Naive thymus-derived CD4-positive, alpha-beta T cell (primary cell): ENCODE measurements at places on chromosomes 7 and 10. TPM values are rescaled to one million over a fixed set of nuclear protein-coding genes. Genes with fewer than 3 reads are reported as not detected.

- no peak for DNase-seq
Measured at GRCh38 chr7:129886167-129886817, 66.5 kb downstream of the UBE2H start.

GRCh38 chr10:88181902-88182600 is 318.6 kb downstream of the PTEN start:
- no peak for DNase-seq

DNA sequence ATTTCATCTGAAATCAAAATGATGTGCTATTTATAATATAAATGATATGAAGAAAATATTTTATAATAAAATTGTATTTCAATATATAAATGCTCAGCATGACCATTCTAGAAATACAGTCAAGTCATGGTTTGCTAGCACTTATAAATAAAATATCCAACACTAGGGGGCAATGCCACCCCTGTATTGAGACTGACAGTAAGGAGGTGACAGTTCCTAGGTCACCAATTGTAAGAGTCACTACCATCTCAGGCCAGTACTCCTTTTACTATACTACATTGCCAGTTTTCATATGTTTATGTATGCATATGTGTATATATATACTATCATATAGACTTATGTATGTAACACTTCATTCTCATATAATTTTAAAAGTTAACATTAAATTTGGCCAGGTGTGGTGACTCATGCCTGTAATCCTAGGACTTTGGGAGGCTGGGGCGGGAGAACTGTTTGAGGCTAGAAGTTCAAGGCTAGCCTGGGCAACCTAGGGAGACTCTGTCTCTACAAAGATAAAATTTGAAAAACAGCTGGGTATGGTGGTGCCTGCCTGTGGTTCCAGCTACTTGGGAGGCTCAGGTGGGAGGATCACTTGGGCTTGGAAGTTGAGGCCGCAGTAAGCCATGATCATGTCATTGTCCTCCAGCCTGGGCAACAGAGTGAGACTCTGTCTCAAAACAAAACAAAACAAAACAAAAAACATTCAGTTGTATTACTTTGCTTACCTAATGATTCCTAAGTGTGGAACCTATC is 2.4 kb upstream of the CNOT4 start:
- peak; percentile 50 for DNase-seq

Gene TMEM178B
- total RNA-seq, result not detected

GRCh38 chr10:16799621-16800020 is 17.6 kb downstream of the RSU1 start:
- no peak for DNase-seq

GRCh38 chr7:36506130-36506798 is 116.6 kb downstream of the ANLN start:
- no peak for DNase-seq

DNA sequence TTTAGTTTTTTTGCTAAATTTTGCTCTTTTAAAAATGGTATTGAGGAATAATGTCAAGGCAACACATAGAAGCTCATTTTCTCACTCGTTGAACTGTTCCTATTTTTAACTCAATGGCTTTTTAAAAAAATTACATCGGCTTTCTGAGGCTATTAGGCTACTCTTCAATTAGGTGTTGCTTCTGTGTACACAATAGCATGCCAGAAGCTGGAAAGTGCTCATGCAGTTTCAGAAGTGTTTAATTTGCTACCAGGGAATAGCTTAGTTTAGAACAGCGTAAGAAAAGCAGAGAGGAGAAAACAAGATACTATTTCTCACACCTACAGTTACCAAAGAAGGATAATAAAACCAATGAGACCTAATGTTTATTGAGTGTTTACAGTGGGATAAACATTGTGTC is 157.4 kb downstream of the NXPH1 start:
- no peak for DNase-seq

DNA sequence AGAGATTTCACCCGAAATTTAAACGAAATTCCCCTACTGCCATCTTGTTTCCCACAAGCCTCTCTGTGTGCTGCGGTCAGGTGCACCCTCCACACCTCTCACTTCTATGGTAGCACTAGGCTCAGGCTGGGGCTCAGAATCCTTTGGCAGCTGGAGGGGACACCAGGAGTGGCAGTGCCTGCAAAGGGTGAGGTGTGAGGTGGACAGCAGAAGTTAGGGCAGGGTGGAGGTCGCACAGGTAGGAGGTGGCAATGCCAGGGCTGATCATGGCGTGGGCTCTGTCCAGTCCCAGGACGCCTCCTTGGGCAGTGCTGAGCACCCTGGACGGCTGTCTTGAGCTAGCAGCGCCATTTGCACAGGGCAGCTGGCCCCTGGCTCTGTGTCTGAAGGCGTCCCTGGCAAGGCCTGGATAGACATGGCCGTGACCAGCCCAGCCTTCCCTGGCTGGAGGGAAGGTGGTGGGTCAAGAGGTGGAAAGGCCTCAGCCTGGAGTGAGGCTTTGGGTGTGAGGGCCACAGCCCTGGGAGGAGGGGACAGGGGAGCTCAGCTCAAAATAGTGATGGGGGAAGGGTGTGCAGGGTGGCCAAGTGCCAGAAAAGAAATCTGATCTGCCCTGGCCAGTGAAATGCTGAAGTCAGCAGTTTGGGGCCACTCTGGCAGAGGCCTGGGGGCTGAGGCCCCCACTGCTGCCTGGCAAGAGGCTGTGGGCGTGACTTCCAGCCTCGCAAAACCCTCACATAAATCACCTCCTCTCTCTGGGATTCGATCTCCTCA is 40.0 kb downstream of the ZCCHC24 start:
- DNase-seq, result no peak

GRCh38 chr10:132176623-132177500 is 9.9 kb upstream of the DPYSL4 start:
- no peak for DNase-seq

Gene NPFFR1
- total RNA-seq, result not detected

DNA sequence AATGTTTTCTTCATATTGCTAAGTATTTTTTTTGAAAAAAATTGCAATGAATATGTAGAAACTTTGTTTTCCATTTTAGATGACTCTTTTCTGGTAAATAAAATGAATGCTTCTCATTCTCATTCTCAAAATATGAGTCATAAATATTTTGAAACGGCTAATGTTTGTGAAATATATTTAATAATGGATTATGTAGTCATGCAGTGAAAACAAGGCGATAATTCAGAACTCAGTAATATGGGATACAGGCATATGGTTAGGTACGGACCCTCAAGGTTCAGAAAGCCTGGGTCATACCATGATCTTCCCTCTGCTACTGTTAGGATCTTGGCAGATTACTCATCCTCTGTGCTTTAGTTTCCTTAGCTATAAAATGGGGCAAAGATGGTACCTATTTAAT is 46.2 kb upstream of the SLC39A12 start:
- no peak for DNase-seq

GRCh38 chr7:457814-458510 is 61.7 kb downstream of the PDGFA start:
- DNase-seq, result no peak

- no peak for DNase-seq
Measured at GRCh38 chr10:102311025-102311420, 65.7 kb downstream of the GBF1 start.

Gene WBP1L
- total RNA-seq, result 37.9 TPM

- DNase-seq, result peak; percentile 77
Measured at GRCh38 chr7:143380646-143381426, at the start of gene ZYX. Gene ZYX, plus strand, starts transcription at chr7:143381345. Its CDS starts 227 bp downstream, at chr7:143381572.

DNA sequence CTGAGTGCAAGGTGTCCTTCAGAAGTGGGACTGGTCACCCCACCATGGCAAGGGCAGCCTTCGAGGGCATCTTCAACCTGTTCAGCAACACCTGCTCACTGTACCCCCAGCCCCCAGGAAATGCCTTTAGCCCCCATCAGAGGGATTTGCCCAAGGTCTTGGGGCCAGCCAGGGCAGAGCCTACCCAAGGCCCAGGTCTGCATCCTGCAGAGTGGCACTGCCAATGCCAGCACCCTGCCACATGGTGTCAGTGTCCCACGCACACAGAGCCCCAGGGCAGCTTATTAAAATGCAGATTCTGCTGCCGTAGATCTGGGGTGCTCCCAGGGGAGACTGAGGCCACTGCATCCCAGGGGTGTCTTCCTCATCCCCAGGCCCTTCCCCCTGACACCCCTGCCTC is 106.2 kb upstream of the KCTD7 start:
- DNase-seq, result no peak

- DNase-seq, result no peak
Measured at GRCh38 chr7:17523813-17524739, 225.6 kb downstream of the AHR start.

DNA sequence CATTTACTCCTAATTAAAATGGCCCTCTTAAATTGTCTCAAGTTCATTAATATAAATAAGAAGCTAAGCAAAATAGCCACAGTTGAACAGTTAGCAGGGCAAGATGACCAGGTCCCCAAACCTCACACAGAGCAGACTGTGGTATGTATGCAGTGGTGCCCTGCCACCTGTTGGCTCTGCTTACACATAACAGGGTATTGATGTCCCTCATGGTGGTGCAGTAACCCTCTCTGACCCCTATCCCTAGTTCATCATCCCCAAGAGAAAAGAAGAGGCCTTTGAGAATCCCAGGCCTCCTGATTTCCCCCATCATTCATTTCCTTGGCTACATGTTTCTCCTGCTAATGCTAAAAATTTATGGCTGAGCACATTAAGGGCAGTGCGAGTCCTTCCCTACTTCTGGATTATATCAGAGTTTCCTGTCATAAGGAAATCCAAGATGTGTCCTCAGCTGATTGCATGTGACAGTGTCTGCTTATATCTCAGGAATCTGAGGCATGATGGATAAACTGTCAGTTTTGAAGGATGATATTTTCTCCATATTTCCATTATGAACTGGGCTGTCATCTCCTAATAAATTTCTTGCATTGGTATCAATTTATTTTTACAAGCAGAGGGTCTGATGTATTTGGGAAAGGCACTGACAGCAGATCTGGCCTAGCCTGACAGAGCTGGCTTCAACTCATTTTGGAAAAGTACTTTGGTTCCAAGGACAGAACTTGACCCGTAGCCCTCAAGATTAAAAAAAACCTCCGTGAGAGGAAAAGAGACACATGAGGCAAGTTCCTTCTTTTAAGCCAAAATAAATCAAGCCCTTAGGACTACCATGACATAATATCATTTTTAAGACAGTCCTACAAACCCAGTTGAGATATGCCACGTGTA is 880.6 kb downstream of the LRMDA start:
- no peak for DNase-seq

- no peak for DNase-seq
Measured at GRCh38 chr7:70178787-70179186, 580.5 kb downstream of the AUTS2 start.

DNA sequence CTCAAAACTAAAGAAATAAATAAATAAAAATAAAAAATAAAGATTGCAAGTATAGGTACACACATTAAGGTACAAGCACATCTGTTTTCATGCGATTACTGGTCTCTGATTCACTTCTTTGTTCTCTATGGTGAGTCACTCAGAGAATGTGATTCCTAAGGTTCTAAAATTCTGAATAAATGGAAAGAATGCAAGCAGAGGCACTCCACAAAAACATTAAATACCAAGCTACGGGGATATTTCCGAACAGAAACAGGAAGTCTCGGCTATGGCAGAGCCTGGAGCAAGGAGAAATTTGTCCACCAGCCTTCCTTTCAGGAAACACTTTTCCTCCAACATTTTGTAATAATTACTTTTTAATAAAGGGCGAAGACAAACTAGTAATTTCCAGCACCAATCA is 1.4 kb downstream of the VOPP1 start:
- no peak for DNase-seq

GRCh38 chr7:147638566-147638965 is 952.0 kb upstream of the C7orf33 start:
- no peak for DNase-seq

Gene SPDYE2B
- not detected in 2 replicates for total RNA-seq

Gene EVX1
- total RNA-seq, result 0.11 TPM

Gene EGFR
- not detected for total RNA-seq

Gene PAX4
- total RNA-seq, result not detected

DNA sequence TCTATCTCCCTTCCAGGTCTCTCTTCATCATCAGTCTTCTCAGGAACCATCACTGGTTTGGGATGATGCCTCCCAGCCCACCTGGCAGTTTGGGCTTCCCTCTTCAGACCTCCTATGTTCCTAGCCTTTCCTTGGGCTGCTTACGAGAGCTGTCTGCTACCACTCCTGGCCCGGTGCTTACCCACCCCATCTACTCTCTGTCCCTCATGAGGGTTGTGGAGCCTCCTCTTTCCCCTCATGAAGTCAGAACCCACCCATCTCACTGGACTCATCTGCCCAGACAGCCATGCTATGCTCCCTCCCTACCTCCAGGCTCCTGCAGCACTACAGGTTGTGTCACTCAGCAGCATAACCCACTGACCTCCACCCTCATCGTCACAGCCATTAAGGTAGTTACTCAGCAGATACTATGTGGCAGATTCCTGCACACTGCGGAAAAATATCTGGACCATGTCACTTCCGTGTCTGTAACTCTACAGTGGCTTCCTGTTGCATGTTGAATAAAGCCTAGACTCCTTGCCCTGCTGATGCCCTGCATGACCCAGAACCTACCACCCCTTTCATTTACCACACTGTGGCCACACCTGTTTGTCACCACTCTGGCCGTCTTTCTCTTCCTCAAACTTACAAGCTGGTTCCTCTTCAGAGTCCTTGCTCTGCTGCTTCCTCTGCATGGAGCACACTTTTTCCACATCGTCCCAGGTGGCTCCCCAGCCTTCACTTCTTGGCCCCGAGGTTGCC is 2.0 kb downstream of the DBNL start:
- DNase-seq, result no peak

Gene TNRC18
- total RNA-seq, result 48.1 and 49.3 TPM in 2 replicates

- DNase-seq, result no peak
Measured at GRCh38 chr10:129790715-129791446, 173.2 kb downstream of the EBF3 start.

Gene IL6
- not detected for total RNA-seq

GRCh38 chr10:85224366-85224940 is 896.1 kb downstream of the CCSER2 start:
- DNase-seq, result no peak

DNA sequence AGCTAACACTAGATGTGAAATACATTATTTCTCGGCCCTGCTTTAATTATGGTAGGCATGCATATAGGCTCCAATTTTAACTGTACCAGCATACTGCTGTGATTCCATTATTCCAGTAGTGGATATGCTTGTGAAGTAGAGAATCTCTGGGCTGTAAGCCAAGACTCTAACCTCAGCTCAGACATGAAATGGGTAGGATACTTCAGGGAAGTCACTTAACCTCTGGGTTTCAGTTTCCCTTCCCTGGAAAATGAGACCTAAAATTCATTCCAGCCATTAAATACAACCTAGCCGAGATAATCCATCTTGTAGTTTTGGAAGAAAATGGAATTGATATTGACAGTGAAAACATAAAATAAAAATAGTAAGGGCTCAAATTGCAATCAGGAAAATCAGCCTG is 59.6 kb upstream of the TRIL start:
- no peak for DNase-seq

Gene C1QL3
- not detected for total RNA-seq

DNA sequence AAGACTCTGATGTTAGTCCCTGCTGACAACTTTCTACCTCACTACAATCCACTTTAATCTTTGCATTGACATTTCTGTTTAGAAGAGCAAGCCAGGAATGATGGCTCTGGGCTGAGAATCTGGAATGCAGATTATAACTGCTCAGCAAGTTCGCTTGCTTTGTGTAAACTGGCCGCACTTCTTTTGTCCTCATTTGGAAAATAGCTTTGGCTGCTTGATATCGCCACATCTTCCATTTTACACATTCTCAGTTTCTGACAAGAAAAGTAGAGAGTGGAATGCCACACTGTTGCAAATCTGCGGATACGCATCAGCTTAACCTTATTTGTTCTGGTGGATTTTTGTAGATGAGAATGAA is 429.8 kb downstream of the KCNMA1 start:
- no peak for DNase-seq

GRCh38 chr7:30887464-30887872 is 24.2 kb upstream of the AQP1 start:
- no peak for DNase-seq

Gene ACTL6B
- total RNA-seq, result not detected
